ENCODE measurements at places on chromosomes 12 and 14. TPM values are rescaled to one million over a fixed set of nuclear protein-coding genes. Genes with fewer than 3 reads are reported as not detected.

GRCh38 chr12:43861015-43861839, 25.3 kb downstream of the TMEM117 start:
- no peak for DNase-seq

The SLC2A14 gene
- total RNA-seq = not detected

DNA sequence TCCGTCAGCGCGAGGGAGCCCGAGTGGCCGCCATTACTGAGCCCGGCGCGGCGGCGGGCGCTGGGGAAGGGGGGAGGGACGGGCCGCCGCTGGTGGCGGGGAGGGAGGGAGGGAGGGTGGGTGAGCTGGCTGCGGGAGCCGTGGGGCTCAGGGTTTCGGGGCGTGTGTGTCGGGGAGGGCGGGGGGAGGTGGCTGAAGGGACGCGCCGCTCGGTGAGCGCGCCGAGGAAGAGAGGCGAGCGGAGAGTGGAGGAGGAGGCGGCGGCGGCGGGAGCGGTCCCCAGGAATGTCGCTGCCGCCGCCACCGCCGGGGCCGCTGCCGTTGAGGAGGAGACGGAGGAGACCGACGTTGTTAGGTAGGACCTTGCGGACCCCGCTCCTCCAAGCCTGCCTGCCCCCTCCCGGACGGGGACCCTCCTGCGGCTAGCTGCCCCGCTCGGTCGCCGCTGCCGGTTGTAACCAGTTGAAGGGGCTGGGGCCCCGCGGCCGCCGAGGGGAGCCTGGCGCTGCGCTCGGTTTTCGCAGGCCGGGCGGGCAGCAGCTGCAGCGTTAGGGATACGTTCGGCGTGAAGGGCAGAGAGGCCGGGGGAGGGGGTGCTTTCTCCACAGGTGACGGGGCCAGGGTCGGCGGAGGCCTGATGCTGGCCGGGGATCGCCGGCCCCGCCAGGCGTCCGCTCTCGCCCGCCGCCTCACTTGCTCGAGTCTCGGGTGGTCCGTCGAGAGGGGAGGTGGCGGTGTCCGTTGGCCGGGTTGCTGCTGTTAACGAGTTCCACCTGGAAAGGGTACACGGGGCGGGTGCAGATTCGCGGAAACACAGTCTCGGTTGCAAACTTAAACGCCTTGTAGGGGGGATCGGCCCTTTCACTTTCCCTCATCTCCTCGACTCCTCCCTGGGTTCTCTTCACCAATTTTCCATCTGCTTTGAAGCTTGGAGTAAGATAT, at the start of gene ARHGAP5:
Gene ARHGAP5 (plus strand): TSS at position 224 of the 942 bp plus-strand sequence. CDS start 13,366 bp downstream, outside the sequence.
- no peak for DNase-seq

DNA sequence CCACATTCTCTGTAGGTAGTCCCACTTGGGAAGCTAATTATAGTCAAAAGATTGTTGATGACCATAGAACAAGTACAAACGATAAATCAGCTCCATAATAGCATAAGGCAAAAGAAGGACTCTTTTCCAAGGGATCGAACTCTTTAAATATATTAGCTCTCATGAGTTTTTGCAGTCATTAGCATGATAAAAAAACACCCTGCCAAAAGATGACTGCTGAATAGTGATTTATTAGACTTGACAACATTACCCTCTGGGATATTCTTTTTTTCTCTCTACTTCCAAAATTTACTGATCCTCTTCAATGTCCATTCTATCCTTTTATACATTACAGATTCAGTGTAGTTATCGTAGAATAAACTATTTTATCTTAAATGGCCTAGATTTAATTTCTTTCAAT, 14.2 kb downstream of the EPYC start:
- no peak for DNase-seq

The KRT72 gene
- not detected for total RNA-seq

- no peak for DNase-seq
Observed at GRCh38 chr14:54294802-54295201, 102.0 kb upstream of the CDKN3 start.

DNA sequence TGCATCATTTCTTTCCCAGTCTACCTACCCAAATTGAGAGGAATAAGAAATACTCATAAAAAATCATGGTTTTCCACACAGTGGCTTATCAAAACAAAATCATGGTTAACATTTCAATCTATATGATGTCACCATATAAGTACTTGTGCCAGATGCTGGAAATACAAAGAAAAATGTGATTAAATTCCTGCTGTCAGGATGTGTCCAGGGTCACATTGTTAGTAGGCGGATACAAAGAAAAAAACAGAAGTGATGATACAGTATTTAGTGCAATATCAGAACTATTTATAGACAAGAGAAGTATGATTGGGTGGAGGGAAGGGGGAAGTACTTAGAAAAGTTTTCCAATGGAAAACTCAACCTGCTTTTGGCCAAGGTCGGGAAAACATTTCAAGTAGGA, 47.0 kb upstream of the OR6J1 start:
- DNase-seq = no peak

DNA sequence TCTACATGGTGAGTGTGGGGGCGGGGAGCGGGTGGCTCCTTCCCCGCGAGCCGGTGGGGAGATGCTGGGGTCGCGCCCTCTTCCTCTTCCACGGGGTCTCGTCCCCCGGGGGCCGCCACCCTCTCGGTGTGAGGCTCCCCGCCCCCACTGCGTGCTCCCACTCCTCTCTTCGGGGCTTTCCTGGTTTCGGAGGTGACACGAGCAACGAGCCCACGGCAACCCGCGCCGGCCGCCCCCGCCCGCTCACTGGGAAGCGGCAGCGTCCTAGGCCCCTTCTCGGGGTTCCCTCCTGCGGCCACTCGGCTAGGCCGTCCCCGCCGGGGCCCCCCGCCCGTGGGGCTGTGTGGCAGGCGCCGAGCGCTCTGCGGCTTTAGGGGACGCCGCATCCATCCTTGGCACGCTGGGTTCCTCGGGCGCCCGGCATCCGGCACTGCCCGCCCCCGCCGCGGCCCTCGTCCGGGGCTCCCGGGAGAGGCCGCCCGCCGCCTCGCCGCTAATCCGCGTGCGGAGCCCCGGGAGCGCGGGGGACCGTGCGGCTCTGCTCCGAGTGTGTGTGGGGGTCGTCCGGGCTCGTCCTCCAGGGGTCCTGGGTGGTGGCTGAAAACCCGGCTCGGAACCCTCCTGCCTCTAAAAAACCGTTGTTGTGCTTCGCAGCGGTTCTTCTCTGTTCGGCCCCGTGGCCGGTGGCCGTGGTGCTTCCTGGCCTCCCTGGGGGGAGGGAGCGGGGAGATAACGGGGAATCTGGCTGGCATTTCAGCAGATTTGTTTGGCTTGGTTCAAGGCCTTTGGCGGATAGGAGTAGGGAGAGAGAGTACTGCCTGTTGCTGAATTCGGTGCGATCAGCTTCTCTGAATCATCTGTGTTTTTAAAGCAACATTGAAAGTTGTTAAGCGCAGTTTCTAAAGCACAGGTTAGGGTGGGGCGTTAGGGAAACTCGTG, 1.0 kb downstream of the PCNX1 start:
- DNase-seq = no peak

The RILPL2 gene
- total RNA-seq = 18.1 TPM

The REP15 gene
- 8.3 TPM for total RNA-seq

- DNase-seq = no peak
Observed at GRCh38 chr12:133233993-133234564, 1.6 kb downstream of the ANHX start.

DNA sequence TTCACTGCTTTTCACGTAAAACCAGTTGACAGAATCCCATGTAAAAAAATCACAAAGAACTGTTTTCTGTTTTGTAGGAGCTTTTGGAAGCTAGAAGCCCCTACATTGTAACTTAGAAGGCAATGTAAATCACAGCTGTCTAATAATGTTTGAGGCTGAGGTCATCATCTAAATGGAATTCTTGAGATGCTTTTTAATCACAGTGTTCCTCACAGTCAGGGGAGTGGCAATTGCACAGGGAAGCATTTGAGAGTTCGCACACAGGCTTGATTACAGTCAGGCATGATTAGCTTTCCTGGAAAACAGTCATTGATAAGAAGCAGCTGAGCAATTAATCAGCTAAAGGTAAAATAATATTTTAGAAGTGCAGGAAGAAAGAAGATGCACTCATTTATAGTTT, 2.9 kb downstream of the SLC17A8 start:
- no peak for DNase-seq

DNA sequence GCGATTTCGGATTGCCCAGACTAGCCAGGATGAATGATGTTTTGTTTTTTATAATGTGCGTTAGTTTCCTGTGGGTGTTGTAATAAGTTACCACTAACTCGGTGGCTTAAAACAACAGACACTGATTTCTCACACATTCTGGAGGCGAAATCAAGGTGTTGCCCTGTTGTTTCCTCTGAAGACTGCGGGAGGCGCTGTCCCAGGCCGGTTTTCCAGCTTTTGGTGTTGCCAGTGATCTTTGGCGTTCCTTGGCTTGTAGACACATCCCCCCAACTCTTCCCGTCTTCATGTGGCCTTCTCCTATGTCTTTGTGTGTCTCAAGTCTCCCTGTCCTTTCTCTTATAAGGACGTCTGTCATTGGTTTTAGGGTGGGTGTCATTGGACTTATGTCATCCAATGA, 267.7 kb downstream of the AACS start:
- no peak for DNase-seq

The FGF6 gene
- not detected for total RNA-seq

DNA sequence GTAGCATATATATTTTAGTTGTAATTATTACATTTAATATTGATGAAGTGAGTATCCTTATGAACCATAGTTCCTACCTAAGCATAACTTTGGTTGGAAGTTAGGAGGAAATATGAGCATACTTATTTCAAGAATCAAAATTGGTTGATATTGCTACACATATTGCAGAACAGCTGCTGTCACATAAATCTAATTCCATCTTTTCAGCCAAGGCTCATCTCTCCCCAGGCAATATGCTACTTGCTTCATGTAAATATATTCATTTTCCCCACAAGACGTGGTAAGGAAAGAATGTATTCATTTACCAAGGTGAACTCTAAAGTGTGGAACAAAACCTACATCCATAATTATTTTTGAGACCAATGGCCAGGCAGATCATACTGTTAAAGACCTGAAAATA, 62.5 kb upstream of the HIF1A start:
- DNase-seq = no peak

The CD163 gene
- total RNA-seq = 341 TPM

The RNASE3 gene
- total RNA-seq = not detected
